ENCODE measurements at places on chromosomes 1 and 21.

- no peak for DNase-seq
Measured at GRCh38 chr1:57270927-57271698, 152.7 kb downstream of the DAB1 start.

DNA sequence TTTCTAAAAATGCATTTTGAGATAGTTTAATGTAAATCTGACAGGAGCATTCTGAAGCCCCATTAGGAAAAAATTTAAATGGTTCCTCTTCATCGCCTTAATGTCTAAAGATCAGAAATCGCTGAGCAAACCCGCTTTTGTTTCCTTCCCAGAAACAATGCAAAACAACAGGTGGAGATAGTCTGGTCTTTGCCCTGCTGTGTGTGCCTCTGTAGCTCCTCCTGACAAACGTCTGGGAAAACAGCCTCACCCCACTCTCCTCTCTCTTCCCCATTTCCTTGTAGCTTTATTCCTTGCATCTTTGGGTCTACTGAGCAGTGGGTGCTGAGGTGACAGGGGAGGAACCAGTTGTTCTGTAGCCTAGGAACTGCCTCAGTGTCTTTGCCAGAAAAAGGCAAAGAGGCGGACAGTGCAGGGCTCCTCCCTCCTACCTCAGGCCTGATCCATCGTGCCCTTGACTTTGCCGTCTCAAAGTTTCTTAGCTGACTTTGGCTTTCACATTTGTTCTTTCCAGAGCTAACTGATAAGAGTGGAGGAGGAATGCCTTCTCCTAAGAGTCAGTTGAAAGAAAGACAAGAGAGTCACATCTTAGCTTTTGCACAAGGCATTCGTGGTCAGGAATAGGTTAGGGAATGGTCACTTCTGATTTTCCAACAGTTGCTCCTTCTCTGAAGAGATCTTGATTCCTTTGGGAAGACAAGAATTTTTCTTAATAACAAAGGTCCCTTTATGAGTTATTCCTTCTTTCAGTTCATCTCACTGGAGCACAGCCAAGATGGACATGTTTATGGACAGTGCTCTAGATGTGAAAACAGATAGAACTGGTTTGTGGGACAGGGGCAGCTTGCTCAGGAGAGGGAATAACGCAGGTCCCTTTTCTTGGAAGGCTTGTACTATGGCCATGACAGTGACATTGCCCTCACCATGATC is 24.9 kb downstream of the SYT11 start:
- DNase-seq = no peak

DNA sequence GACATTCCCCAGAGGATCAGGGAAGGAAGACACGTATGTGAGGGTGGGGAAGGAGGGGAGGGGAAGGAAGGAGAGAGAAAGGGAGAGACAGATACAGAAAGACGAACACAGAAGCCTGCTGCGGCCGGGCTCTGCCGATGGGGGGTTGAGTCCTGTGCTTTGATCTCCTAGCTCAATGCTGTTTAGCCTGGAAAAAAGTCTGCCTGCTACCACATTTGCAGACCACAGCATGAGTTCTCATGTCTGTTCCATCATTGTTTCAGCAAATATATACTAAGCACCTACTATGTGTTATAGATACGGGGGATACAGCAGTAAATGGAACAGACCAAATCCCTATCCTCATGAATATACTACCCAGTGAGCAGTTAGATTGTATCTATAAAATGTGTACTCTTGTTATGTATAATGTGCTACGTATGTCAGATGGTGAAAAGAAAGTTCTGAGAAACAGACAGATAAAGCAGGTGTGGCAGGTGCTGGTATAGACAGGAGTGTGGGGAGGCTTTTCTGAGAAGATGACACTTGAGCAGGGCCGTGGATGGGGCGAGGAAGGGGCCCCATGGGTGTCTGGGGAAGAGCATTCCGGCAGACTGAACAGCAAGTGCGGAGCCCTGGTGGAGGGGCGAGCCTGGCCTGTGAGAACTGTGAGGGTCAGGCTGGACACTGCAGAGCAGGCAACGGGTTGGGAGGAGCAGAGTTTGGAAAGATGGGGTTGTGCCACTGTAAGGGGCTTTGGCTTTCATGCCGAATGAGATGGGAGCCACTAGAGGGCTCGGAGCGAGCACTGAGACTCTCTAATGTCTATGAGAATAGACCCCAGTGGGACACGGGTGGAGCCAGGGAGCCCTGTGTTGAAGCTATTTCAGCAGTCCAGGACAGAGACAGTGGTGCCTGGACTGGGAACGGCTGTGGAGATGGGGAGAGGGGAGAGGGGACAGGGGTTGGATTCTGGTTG is 34.1 kb downstream of the KIAA1614 start:
- no peak for DNase-seq

DNA sequence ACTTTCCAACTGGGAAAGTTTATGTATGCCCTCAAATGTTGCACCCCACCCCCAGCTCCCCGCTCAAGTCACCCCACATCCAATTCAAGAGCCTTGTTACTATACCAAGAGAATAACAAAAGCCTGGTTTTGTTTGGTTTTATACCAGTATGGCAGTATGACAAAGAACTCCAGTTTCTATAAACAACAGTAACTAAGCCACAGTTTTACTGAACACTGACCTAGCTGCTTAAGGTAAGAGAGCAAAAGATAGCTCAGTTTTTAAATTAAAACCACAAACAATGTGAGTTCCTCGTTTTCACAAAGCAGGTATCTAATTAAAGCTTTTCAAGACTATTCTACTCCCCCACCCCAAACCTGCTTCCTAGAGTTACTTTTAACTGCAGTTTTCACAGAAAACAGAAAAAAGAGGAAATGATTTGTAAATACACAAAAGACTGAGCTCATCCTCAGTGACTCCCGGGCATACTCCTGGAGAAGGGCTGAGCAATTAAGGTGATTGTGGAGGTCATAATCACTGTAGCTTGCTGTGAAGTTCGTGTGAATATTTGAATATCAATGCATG is 59.3 kb upstream of the LHX8 start:
- DNase-seq = no peak
